IPS DF 6.9 (cell line): ENCODE measurements at places on chromosomes 12 and 14.

DNA sequence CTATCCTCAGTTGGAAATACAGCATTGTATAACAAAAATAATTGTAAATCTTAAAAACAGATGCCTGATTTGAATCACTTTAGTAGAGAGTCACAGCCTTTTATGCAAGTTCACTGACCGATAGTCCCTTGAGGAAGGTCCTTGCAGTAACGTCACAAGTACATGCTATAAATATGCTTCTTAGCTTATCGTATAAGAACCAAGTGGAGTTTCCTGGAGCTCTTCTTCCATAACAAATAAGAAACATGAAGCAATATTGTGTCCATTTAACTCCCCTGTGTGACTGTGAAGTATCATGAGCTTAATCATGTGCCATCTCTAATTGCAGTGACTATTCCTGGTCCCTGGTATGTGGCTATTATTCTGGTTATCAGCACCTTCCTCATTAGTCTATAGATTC lies 107.9 kb downstream of the SLC38A4 start:
- DNase-seq: no peak

GRCh38 chr12:109833307-109834189 lies at the start of gene TRPV4:
TRPV4 (minus strand) TSS chr12:109833398; CDS start chr12:109814796, 18,602 bp downstream.
- no peak for DNase-seq

- no peak for DNase-seq
Measured at GRCh38 chr12:123807670-123808069, 45.6 kb downstream of the DNAH10 start.

- no peak for DNase-seq
Measured at GRCh38 chr12:2288875-2289274, 236.1 kb downstream of the CACNA1C start.

DNA sequence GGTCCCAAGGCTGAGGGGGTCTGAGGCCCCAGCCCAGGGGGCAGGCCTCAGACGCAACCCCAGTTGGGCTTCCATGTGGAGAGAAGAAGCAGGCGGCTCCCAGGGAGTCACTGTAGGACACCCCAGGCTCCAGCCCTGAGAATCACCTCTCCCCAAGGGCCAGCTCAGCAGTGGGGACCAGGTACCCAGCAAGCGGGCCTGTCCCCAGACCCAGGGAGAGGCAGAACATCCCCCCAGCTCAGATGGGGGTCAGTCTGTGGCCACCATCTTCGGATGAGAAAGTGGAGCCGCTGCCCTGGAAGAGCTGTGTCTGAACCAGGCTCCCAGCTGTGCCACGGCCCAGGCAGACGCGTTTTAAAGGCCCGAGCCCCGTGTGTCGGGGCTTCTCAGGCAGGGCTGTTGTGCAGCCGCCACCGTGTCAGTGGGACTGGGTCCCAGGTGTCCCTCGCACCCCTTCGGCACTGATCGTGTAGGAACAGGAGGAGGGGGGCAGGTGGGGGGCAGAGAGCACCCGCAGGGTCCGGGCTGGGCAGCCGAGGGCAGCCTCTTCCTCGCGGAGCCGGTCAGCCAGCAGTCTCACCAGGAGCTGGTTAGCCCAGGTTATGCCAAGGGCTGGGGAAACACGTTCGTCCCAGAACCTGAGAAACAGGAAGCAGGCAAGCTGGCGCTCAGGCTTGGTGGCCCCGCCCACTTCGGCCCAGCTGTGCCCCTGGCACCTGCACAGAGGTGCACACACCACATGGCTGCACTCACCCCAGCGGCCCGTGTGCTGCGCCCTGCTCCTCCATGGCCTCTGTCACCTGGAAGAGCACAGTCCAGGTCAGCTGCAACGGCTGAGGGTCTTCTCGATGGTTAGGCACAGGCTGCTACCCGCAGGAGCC lies 16.6 kb downstream of the XRCC3 start:
- no peak for DNase-seq

DNA sequence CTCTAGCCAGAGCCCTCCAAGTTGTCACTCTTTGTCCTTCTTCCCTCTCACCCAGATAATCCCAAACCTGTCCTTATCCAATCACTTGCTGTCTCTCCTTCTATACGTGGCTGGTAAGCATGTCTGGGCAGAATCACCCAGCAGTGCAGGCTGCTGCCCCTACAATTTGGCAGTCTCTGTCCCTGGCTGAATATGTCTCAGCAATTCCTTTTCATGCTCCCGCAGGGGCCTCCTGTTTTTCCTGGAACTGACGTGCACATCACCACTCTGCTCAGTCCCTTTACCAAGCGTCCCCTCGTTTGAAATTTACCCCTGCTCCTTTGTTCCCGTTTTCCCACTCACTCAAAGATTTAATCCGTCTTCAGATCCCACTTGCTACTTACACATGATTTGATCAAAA lies 80.0 kb downstream of the ST8SIA1 start:
- no peak for DNase-seq

GRCh38 chr12:49546481-49546880 lies 7.7 kb downstream of the KCNH3 start:
- DNase-seq: no peak

- no peak for DNase-seq
Measured at GRCh38 chr14:67241411-67242167, at the start of gene PALS1. PALS1 (plus strand) TSS chr14:67241435; CDS start chr14:67279171, 37,736 bp downstream.

DNA sequence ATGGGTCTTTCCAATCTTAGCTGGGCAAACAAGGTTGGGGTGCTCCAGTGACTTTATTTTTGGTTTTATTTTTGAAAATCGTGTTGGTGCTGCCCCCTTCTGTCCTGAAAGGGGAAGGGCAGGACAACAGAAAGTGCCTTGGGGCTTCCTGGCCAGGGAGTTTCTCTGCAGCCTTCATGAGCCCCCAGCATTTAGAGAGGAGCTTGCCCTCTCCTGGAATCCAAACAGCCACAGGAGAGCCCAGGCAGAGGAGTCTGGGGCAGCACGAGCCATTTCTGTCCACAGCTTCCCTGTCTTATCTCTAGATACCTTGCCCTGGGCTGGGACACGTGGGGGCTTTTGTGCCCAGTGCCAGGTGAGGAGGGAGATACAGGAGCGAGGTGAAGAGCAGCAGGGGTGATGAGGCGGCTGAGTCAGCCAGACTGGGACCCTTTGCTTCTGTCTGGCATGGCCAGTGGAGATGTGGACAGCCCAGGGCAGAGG lies 4.4 kb upstream of the C1RL start:
- DNase-seq: no peak

DNA sequence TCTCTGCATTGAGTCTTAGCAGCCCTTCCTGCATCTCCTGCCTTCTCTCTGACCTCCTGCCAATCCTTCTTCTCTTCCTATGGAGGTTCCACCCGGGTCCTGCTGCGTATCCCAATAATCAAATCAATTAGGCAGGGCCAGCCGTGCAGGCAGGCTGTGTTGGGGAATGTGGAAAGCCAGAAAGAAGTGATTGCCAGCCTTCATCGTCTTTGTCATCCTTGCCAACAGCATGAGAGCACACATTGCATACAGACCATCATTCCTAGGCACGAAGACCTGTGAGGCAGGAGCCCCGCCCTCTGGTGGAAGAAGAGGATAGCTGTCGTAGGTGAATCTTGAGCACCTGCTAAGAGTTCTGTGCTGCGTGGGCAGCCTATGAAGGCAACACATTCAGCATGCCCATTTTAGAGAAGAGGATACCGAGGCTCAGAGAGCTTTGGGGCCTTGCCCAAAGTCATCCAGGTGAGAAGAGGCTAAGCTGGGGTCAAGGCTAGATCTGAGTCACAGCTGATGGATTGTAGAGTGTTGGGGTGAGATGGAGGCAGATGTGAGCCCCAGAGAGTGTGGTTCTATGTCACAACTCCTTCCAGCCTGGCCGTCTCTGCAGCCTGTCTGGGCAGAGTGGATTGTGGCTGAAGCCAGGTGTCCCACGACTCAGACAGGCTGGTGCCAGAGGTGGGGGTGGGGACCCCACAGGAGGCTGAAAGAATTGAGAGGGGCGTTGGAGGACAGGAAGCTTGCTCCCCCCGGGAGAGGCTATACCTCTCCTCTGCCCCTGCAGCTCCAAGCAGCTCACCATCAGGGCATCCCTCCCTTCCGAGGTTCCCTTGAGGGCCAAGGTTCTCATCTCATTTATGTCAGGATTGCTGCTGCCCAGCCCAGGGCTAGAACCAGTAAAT lies 12.7 kb downstream of the C14orf132 start:
- DNase-seq: no peak
